ENCODE measurements at places on chromosomes 11 and 22.
A peak's percentile ranks its signal among the peaks of the same experiment; 100 is the strongest.

GRCh38 chr11:30984827-30985226 lies 384.7 kb downstream of the DCDC1 start:
- DNase-seq = no peak

DNA sequence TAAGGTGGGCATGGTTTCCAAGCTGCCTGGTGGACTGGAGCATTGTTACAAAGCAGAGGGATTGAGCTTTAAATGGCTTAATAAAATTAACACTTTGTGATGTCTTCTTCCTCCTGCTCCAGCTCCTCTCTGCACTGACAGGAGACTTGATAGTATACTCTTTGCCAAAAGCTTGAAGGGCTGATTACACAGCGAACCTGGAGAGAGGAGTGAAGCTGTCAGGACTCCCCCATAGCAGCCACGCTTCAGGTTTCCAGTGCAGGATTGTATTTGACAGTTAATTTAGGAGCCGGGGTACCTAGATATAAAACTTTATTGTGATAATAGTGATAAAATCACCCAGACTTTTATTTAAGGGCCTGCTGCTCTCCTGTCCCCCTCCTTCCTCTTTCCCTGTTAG lies 50.0 kb downstream of the TRIM44 start:
- no peak for DNase-seq

- peak; percentile 61 for DNase-seq
Measured at GRCh38 chr11:46361283-46362155, 14.3 kb downstream of the DGKZ start.

DNA sequence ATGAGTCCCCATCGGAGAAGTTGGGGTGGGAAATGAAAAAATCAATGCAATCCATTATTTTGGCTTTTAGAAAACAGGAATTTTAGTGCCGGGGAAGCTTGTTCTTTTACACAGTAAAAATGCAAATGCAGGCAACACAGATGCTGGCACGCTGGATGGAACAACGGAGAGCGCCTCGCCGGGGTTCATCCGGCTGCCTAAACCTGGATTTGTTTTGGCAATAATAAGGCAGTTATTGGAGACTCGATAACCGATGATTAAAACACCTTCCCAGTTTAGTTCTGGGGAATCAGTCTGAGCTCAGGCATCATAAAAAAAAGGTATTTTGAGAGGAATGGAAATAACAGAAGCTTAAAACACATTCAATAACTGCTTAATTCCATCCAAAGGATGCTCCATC lies 2.9 kb downstream of the DSCAML1 start:
- DNase-seq = no peak

- no peak for DNase-seq
Measured at GRCh38 chr11:34916843-34917770, 689 bp downstream of the PDHX start.

DNA sequence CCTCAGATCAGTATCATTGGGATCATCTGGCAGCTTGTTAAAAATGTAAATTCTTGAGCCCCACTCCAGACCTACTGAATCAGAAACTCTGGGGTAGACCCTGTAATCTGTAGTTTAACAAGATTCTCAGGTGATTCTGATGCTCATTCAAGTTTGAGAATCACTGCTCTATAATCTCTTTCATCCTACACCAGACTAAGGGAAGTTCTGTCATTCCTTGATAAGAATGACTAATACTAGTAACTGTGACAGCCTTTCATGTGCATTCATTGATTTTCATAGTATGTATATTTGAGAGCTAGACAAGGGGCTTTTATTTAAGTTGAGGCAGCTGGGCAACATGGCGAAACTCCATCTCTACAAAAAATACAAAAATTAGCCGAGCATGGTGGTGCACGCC lies 30.0 kb downstream of the NAT10 start:
- no peak for DNase-seq

DNA sequence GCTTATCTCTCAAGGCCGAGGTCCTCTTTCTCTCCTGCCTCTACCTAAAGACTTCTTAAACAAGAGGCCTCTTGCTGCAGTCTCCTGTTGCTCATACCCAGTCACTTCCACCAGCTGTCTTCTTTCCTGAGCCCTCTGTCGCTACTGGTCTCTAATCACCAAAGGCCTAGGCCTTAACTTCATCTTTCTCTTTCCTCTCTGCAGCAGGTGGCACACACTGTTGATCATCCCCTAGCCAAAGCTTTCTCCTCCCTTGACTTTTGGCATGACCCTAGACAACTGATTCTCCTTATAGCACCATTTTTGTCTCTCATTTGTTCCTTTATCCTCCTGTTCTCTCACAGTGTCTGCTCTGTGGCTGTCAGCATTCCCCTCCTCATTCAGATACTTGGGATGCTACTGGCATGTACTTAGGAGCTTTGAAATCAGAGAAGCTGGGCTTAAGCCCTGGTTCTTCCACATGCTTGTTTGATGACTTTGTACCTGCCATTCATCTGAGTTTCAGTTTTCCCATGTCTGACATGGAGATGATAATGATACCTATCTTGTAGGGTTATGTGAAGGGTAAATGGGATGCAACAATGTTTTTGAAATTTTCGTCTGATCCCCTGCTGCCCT lies 22.4 kb downstream of the ENDOD1 start:
- no peak for DNase-seq

DNA sequence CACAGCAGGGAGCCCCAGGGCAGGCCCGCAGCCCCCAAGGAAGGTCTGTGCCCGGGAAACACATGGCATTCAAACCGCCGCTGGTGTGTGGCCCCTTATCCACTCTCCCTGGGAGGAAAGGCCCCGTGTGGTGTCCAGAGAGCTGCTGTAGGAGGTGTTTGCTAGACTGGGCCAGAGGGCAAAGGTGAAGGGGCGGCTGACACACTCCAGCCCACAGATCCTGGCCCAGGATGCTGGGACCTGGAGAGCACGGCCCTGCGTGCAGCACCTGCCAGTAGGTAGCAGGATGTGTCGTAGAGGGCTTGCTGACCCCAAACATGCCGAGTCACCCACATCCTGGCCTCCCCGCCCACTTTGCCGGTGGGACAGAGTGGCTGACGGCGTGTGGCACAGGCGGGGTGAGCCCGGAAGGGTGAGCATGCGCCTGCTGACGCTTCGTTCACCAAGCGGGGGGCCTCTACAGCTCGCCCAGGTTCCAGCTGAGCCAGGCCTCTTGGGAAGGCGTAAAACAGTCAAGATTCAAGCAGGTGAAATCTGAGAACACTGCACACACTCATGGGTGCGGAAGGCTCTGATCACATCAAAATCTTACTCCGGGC lies 11.0 kb downstream of the OSBPL5 start:
- no peak for DNase-seq

GRCh38 chr11:86680716-86681482 lies 8.5 kb upstream of the ME3 start:
- no peak for DNase-seq

- DNase-seq = no peak
Measured at GRCh38 chr22:24592058-24592850, 619 bp downstream of the LRRC75B start.

- DNase-seq = no peak
Measured at GRCh38 chr22:29319072-29319471, 3.6 kb upstream of the RASL10A start.

DNA sequence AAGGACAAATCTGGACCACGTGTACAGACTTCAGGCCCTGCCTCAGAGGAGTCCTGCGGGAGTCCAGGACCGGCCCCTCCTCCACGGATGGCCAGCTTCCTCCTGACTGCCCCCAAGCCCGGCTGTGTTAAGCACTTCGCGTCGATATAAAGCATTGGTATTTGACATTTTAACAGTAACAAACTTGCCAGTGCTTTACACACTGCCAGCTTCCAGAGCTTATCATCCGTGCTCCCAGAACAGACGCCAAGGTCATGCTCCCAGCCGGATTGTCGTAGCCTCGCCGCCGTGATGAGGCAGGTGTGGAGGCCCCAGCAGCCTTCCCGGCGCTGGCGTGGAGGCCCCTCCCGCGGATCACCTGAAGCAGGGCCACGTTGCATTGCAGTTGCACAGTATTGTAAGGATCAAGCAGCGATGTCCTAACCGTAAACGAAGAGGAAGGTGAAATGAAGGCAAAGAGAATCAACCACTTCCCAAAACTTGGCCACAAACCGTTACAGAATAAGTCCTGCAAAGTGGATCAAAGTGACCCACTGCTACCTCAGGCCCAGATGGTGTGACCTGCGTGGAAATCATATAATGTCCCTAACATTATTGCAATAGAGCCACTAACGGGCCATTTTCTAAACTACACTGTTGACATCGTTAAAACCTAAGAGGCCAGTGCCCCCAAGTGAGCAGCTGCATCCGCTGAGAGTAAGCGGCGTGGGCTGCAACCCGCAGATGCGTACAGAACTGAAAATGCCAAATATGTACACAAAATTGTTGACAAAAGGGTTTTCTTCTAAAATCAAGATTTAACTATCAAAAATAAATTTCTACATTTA lies 51.6 kb downstream of the CERK start:
- DNase-seq = no peak
